ENCODE measurements at places on chromosomes 5 and 9. TPM values are rescaled to one million over a fixed set of nuclear protein-coding genes. Genes with fewer than 3 reads are reported as not detected.

DNA sequence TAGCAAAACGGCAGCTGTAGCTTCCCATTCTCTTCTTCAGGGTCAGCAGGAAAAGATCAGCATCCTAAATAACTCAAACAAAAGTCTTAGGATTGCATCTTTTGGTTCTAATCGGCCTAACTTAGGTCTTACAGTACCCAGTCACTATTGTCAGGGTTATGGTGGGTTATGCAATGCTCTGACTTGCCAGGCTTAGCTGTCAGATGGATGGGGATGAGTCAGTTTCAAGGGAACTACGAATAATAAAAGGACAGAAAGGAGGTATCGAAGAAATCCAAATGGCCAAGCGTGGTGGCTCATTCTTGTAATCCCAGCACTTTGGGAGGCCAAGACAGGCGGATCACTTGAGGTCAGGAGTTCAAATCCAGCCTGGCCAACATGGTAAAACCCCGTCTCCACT, 46.5 kb downstream of the PPP1R2B start:
- H3K27ac ChIP-seq: no peak overlapping the region
- H3K36me3 ChIP-seq: no peaks in the 10 kb centered on the region
- no peaks in the 10 kb centered on the region for H3K27me3 ChIP-seq
- DNase-seq: no peak
- peaks cover 14% of the 10 kb centered on the region for H3K4me1 ChIP-seq

DNA sequence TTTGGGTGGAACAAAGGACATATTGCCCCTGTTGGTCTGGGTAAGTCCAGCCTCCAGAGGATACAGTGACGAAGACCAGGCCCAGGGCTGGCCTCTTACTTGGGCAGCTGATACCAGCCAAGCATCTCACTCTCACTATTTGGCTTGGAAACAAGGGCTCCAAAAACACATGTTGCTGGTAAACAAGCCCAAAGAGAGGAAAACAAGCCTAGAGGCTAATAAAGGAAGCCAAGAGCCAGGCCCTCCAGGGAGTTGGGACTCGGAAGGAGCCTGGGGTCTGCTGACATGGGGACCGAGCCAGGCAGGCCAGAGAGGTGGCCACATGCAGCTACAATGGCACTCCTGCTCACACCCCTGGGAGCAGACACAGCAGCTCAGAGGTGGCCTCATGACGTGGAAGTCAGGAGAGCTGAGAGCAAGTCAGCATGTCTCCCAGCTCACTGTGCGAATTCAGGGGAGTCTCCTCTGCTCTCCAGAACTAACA, 5.7 kb downstream of the SPARC start:
- peaks cover 13% of the 10 kb centered on the region for H3K36me3 ChIP-seq
- H3K27ac ChIP-seq: no peak overlapping the region
- DNase-seq: no peak
- H3K27me3 ChIP-seq: no peaks in the 10 kb centered on the region
- H3K4me3 ChIP-seq: no peak overlapping the region

GRCh38 chr5:179698935-179699615, at the start of gene CANX:
Gene CANX, plus strand, starts transcription at chr5:179698967. Its CDS starts 6,715 bp downstream, at chr5:179705682.
- peaks cover 36% of the 10 kb centered on the region for H3K4me1 ChIP-seq
- peak within 1 kb of the TSS; percentile 97 for H3K4me3 ChIP-seq
- no peak for DNase-seq
- H3K36me3 ChIP-seq: peaks cover 30% of the 10 kb centered on the region

DNA sequence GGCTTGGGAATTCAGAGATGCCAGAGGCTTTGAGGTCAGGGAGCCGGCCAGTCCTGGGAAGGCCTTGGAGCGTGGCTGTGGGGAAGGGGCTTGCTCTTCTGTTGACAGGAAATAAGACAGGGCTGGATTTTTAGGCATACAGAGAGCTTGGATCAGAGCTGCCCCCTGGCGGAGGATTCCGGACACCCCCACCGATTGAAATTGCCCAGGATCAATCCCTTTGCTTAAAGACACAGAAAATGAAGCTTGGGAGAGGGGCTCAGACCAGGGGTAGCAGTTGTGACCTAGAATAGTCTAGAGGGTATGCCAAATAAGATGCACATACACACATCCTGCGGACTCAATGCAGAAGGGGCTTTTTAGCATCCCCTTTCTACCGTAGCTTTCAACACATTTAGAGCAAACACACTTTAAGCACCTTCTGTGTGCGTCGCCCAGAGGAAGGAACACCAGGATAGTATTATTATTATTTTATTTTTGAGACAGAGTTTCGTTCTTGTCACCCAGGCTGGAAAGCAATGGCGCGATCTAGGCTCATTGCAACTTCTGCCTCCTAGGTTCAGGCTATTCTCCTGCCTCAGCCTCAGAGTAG, 1.7 kb upstream of the NTMT1 start:
- peaks cover 33% of the 10 kb centered on the region for H3K27me3 ChIP-seq
- peaks cover 41% of the 10 kb centered on the region for H3K4me1 ChIP-seq
- H3K27ac ChIP-seq: peak overlapping the region; percentile 78
- peak overlapping the region; percentile 55 for H3K4me3 ChIP-seq
- H3K36me3 ChIP-seq: peaks cover 8% of the 10 kb centered on the region
- DNase-seq: peak; percentile 88

- no peaks in the 10 kb centered on the region for H3K36me3 ChIP-seq
- H3K27me3 ChIP-seq: peaks cover 42% of the 10 kb centered on the region
- no peak within 1 kb of the TSS for H3K27ac ChIP-seq
- H3K4me1 ChIP-seq: 0 out of 2 replicates have a peak, but pooled peaks cover 3% of the 10 kb centered on the region
Observed at GRCh38 chr9:132877824-132878694, at the start of gene AK8. Gene AK8, minus strand, starts transcription at chr9:132878284. Its CDS starts 29 bp downstream, at chr9:132878255.

GRCh38 chr5:6712142-6712576, 1.1 kb upstream of the TENT4A start:
- peak overlapping the region; percentile 86 for H3K27ac ChIP-seq
- DNase-seq: peak; percentile 48
- peak overlapping the region; percentile 84 for H3K4me3 ChIP-seq
- peaks cover 30% of the 10 kb centered on the region for H3K4me1 ChIP-seq

DNA sequence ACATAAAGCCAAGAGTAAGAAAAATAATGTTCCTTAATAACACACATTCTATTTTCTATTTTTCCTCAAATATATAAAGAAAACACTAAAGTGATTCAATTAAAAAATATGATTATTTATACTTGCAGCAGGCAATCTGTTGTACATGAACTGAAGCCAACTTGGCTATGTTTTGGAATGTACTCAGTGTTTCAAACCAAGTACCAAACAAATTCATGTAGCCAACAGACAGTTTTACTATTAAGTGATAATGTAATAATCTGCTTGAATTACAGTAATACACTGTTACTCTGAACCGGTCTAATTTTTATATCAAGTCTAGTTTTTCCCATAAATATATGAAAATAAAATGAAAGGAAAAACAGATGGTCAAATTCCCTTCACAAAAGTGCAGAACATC, 58.0 kb downstream of the CEP120 start:
- no peak for DNase-seq
- no peaks in the 10 kb centered on the region for H3K36me3 ChIP-seq
- H3K27me3 ChIP-seq: no peaks in the 10 kb centered on the region
- H3K27ac ChIP-seq: no peak overlapping the region
- H3K4me1 ChIP-seq: no peaks in the 10 kb centered on the region

- peaks cover 11% of the 10 kb centered on the region for H3K4me1 ChIP-seq
- peaks cover 4% of the 10 kb centered on the region for H3K36me3 ChIP-seq
- DNase-seq: no peak
- no peak overlapping the region for H3K4me3 ChIP-seq
- H3K27ac ChIP-seq: no peak overlapping the region
- peaks cover 4% of the 10 kb centered on the region for H3K27me3 ChIP-seq
Observed at GRCh38 chr9:31255211-31255610, 1129.2 kb upstream of the ACO1 start.

DNA sequence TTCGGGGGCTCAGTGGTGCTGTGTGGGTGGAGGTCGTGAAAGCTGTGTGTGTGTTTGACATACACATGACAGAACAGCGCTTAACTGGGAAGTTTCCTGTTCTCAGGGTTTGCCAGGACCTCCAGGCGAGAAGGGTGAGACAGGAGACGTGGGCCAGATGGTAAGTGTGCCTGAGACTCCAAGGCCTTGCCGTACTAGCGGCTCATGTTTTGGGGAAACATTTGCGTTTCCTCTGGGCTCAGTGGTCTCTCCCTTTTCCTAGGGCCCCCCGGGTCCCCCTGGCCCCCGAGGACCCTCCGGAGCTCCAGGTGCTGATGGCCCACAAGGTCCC, 68.3 kb upstream of the FCN2 start:
- no peak for DNase-seq
- no peaks in the 10 kb centered on the region for H3K27me3 ChIP-seq
- H3K36me3 ChIP-seq: no peaks in the 10 kb centered on the region
- H3K27ac ChIP-seq: peak overlapping the region; percentile 96
- H3K4me1 ChIP-seq: peaks cover 28% of the 10 kb centered on the region

- no peak for DNase-seq
- H3K36me3 ChIP-seq: peaks cover 18% of the 10 kb centered on the region
- H3K27ac ChIP-seq: no peak overlapping the region
- no peaks in the 10 kb centered on the region for H3K27me3 ChIP-seq
- H3K4me1 ChIP-seq: no peaks in the 10 kb centered on the region
Observed at GRCh38 chr5:159705948-159706347, 210.3 kb upstream of the ADRA1B start.

DNA sequence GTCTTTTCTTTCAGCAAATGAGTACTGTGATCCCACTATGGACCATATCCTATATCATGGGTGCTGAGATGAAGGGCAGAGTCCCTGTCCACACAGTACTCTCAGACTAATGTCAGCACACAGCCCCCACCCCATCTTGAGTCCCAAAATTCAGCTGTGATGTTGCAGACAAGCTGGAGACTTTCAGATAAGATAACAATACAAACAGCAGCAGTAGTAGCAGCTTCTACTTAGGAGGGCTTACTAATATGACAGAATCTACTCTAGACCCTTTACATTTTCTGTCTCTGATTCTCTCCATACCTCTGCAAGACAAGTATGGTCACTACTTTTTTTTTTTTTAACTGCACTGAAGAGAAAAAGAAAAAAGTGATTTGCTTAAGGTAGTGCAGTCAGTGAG, 129.1 kb upstream of the TRIM32 start:
- no peaks in the 10 kb centered on the region for H3K27me3 ChIP-seq
- H3K36me3 ChIP-seq: no peaks in the 10 kb centered on the region
- peaks cover 14% of the 10 kb centered on the region for H3K4me1 ChIP-seq

GRCh38 chr5:122311497-122311960, 508 bp upstream of the SNCAIP start:
- peaks cover 29% of the 10 kb centered on the region for H3K4me1 ChIP-seq
- H3K36me3 ChIP-seq: peaks cover 10% of the 10 kb centered on the region
- H3K4me3 ChIP-seq: peak overlapping the region; percentile 72
- H3K27ac ChIP-seq: no peak overlapping the region
- H3K27me3 ChIP-seq: peaks cover 47% of the 10 kb centered on the region

Gene FCN1
- not detected for total RNA-seq

Gene SLCO6A1
- total RNA-seq: 0.42 TPM

Gene GARIN3
- total RNA-seq: not detected

Gene PDCD1LG2
- total RNA-seq: not detected

Gene PCDHB12
- 2.7 TPM for total RNA-seq

Gene LRRTM2
- not detected for total RNA-seq

Gene FAM153A
- 6.0 TPM for total RNA-seq

Data from WTC11 (cell line).